ENCODE measurements at places on chromosomes 12 and 14. TPM values are rescaled to one million over a fixed set of nuclear protein-coding genes. Genes with fewer than 3 reads are reported as not detected.

- no peak overlapping the region for H3K27ac ChIP-seq
- peak; percentile 39 for DNase-seq
- H3K36me3 ChIP-seq: no peaks in the 10 kb centered on the region
- no peaks in the 10 kb centered on the region for H3K27me3 ChIP-seq
- no peak overlapping the region for H3K4me3 ChIP-seq
Measured at GRCh38 chr14:53144244-53144643, 8.9 kb downstream of the DDHD1 start.

DNA sequence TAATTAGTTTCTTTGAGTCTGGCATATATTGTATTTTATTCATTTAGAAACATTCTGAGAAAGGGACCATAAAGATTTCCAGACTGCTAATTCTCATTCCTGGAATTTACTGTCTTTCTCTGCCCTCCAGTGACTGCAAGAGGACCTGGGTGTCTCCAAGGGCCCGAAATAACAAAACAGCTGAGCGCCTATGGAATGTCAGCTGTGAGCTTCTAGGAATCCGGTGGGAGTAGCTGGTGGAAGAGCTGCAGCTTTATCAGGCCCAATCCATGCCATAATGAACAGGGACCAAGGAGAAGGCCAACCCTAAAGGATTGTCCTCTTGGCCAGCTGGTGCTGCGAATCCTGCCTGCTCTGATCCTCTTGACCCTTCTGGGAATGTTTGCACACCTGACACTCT lies 31.9 kb downstream of the RDH12 start:
- H3K36me3 ChIP-seq: no peaks in the 10 kb centered on the region
- H3K27me3 ChIP-seq: peaks cover 14% of the 10 kb centered on the region
- H3K4me3 ChIP-seq: no peak overlapping the region
- H3K4me1 ChIP-seq: no peaks in the 10 kb centered on the region

DNA sequence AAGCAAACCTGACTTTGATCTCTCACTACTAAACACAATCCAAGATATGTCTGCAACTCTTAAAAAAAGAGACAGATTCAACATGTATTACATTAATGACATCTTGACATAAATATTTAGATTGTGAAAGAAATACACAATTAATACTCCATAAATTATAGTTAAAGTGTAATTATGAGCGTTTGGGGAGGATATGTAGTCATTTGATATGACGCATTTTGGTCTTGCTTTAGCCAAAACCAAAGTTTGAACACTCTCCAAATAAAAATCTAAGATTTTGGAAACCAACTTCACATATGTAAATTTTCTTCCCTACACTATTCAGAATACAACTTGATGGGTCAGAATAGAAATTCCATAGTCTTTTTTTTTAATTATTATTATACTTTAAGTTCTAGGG lies 1257.6 kb downstream of the SLC16A7 start:
- H3K27me3 ChIP-seq: no peaks in the 10 kb centered on the region
- H3K4me1 ChIP-seq: no peaks in the 10 kb centered on the region
- no peaks in the 10 kb centered on the region for H3K36me3 ChIP-seq
- DNase-seq: no peak
- H3K27ac ChIP-seq: no peak overlapping the region

- H3K27me3 ChIP-seq: peaks cover 4% of the 10 kb centered on the region
- H3K4me3 ChIP-seq: no peak overlapping the region
- no peaks in the 10 kb centered on the region for H3K36me3 ChIP-seq
- H3K4me1 ChIP-seq: no peaks in the 10 kb centered on the region
- no peak for DNase-seq
Measured at GRCh38 chr12:42987216-42987650, 397.7 kb upstream of the PRICKLE1 start.

- no peaks in the 10 kb centered on the region for H3K27me3 ChIP-seq
- H3K4me3 ChIP-seq: no peak overlapping the region
- no peak overlapping the region for H3K27ac ChIP-seq
Measured at GRCh38 chr12:69508091-69508490, 37.9 kb downstream of the FRS2 start.

- peaks cover 18% of the 10 kb centered on the region for H3K36me3 ChIP-seq
- peak overlapping the region; percentile 81 for H3K27ac ChIP-seq
- DNase-seq: peak; percentile 93
- H3K4me1 ChIP-seq: peaks cover 16% of the 10 kb centered on the region
- no peaks in the 10 kb centered on the region for H3K27me3 ChIP-seq
Measured at GRCh38 chr14:50775357-50775756, 55.6 kb downstream of the NIN start.

DNA sequence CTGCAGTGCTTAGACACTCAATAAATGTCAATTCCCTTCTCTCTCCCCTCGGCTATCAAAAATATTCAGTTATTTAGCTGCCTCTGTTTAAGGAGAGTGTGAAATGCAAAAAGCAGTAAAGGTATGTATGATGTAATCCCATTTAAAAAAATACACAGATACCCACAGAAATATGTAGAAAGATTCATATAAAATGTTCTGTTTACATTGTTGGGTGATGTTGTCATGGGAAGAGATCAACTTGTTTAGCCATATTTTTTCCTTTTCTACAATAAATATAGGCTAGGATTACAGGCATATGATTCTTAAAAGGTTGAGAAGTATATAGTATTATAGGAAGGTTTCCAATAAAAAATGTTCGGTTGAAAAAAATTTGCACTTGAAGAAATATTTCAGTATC lies 7.8 kb downstream of the PPP2R3C start:
- H3K4me3 ChIP-seq: no peak overlapping the region
- no peak overlapping the region for H3K27ac ChIP-seq
- peak; percentile 91 for DNase-seq
- peaks cover 14% of the 10 kb centered on the region for H3K4me1 ChIP-seq
- H3K36me3 ChIP-seq: peaks cover 31% of the 10 kb centered on the region

GRCh38 chr14:104292084-104292970 lies 153.9 kb downstream of the KIF26A start:
- no peaks in the 10 kb centered on the region for H3K27me3 ChIP-seq
- no peak overlapping the region for H3K27ac ChIP-seq
- H3K4me3 ChIP-seq: no peak overlapping the region
- no peaks in the 10 kb centered on the region for H3K36me3 ChIP-seq
- no peaks in the 10 kb centered on the region for H3K4me1 ChIP-seq

GRCh38 chr14:75363570-75364227 lies 64.1 kb upstream of the JDP2 start:
- H3K4me3 ChIP-seq: no peak overlapping the region
- peaks cover 47% of the 10 kb centered on the region for H3K27me3 ChIP-seq
- peaks cover 7% of the 10 kb centered on the region for H3K4me1 ChIP-seq

DNA sequence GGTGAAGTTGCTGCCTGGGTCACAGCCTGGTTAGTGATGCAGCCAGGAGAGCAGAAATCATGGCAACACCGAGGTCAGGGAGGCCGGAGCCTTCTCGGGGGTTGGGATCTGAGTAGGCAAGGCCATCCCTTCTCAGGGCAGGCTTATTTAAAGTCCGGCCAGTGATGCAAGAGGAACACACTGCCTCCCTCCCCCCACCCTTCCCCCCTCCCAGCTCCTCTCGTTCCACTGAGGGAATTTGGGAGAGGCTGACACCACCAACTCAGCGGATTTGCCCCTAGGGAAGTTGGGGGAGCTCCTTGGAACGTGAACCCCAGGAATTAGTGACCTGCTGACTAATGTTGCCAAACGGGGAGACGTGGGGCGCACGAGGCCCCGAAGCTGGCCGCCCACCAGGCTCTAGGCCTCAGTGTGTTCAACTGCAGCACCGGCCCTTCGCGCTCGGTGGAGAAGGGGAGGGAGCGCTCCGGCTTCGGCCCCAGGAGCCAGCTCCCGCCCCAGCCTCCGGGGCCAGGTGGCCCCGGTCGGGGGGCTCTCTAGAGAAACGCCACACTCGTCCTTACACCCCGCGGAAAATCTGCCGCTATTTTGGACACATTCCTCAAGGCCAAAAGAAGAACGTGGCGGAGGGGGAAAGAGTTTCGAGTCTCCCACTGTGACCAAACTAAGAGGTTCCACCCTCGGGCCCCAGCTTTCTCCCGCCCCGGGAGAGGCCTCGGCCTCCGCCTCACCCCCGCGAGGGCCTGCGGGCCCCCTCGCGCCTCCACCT lies 1.6 kb downstream of the CTDSP2 start:
- peak; percentile 86 for DNase-seq
- peak overlapping the region; percentile 99 for H3K27ac ChIP-seq
- no peaks in the 10 kb centered on the region for H3K27me3 ChIP-seq
- H3K4me3 ChIP-seq: peak overlapping the region; percentile 99
- peaks cover 1% of the 10 kb centered on the region for H3K36me3 ChIP-seq

- DNase-seq: no peak
- peak overlapping the region; percentile 70 for H3K27ac ChIP-seq
- H3K27me3 ChIP-seq: no peaks in the 10 kb centered on the region
- peaks cover 6% of the 10 kb centered on the region for H3K4me1 ChIP-seq
Measured at GRCh38 chr12:12720672-12721161, 3.5 kb downstream of the CDKN1B start.

DNA sequence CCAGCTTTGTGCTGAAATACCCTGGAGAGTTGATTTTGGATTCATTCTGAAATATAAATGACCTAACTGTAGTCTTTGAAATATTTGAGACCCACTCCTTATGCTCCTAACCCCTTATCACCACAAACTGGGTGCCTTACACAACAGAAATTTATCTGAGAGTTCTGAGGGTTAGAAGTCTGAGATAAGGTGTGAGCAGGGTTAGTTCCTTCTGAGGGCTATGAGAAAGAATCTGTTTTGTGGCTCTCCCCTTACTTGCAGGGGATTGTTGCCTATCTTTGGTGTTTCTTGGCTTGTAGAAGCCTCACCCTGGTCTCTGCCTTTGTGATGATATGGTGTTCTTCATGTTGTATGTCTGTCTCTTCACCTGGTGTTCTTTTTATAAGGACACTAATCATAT lies 91.7 kb downstream of the DERA start:
- DNase-seq: no peak
- no peaks in the 10 kb centered on the region for H3K36me3 ChIP-seq
- no peak overlapping the region for H3K4me3 ChIP-seq

- H3K4me1 ChIP-seq: peaks cover 14% of the 10 kb centered on the region
- H3K4me3 ChIP-seq: no peak overlapping the region
- H3K27me3 ChIP-seq: no peaks in the 10 kb centered on the region
- DNase-seq: no peak
- H3K36me3 ChIP-seq: no peaks in the 10 kb centered on the region
- H3K27ac ChIP-seq: no peak overlapping the region
Measured at GRCh38 chr14:100445436-100446088, 122.4 kb downstream of the SLC25A47 start.

- peaks cover 33% of the 10 kb centered on the region for H3K36me3 ChIP-seq
- H3K27ac ChIP-seq: no peak overlapping the region
- no peak overlapping the region for H3K4me3 ChIP-seq
- no peaks in the 10 kb centered on the region for H3K27me3 ChIP-seq
- no peaks in the 10 kb centered on the region for H3K4me1 ChIP-seq
- DNase-seq: no peak
Measured at GRCh38 chr14:104888489-104889374, 23.7 kb downstream of the CEP170B start.

GRCh38 chr12:108747563-108747962 lies 16.2 kb upstream of the CORO1C start:
- no peak overlapping the region for H3K4me3 ChIP-seq
- peaks cover 4% of the 10 kb centered on the region for H3K4me1 ChIP-seq
- no peaks in the 10 kb centered on the region for H3K27me3 ChIP-seq
- H3K36me3 ChIP-seq: no peaks in the 10 kb centered on the region
- no peak overlapping the region for H3K27ac ChIP-seq
- no peak for DNase-seq

The FAM186B gene
- total RNA-seq: 0.28 TPM

The MYH6 gene
- not detected for total RNA-seq

The PLCZ1 gene
- total RNA-seq: not detected

The C14orf180 gene
- not detected for total RNA-seq

The TMEM263 gene
- total RNA-seq: 154 TPM

The HOXC4 gene
- total RNA-seq: not detected

Measured in IMR-90 (cell line).